ENCODE measurements at places on chromosomes 1 and 21.

DNA sequence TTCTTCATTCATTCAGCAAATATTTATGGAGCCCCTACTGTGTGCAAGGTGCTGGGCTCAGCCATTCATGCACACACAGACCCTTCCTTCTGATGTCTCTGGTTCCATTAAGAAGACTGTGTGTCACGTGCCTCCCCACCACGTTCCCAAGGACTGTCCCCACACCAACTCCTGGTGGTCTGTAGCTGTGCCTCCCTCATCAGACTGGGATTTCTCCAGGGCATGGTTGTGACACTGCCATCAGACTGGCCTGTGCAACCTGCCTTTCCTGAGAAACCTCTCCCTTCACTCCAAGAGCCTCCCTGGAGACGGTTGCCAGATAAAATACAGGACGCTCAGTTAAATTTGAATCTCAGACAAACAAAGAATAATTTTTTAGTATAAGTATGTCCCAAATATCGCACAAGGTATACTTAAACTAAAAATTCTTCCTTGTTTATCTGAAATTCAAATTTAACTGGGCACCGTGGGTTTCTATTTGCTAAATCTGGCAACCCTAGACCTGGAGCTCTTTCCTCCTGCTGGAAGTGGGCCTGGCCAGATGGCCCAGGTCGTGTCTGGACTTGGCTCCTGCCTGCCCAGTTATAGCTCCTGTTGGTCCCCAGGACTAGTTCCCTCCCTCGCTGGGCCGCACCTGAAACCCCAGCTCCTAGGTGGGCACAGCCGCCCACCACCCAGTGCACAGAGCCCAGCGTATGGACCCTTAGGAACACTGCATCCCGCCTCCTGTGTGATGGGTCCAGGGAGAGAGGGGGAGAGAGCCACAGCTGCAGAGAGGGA is 76.9 kb downstream of the RAP1GAP start:
- DNase-seq: no peak

DNA sequence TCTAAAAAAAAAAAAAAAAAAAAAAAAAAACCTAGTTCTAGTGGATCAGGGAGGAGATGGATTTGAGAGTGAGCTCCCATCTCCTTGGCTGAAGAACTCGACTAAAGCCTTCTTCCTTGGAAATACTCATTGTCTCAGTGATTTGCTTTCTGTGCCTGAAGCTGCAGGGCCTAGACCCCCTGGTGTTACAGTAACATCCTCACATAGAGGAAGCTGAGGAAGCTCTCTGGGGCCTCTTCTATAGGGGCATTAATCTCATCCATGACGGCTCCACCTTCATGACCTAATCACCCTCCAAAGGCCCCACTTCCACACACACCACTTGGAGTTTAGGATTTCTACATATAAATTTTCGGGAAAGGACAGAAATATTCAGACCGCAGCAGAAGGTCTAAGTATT is 95.9 kb upstream of the ETS2 start:
- DNase-seq: no peak

DNA sequence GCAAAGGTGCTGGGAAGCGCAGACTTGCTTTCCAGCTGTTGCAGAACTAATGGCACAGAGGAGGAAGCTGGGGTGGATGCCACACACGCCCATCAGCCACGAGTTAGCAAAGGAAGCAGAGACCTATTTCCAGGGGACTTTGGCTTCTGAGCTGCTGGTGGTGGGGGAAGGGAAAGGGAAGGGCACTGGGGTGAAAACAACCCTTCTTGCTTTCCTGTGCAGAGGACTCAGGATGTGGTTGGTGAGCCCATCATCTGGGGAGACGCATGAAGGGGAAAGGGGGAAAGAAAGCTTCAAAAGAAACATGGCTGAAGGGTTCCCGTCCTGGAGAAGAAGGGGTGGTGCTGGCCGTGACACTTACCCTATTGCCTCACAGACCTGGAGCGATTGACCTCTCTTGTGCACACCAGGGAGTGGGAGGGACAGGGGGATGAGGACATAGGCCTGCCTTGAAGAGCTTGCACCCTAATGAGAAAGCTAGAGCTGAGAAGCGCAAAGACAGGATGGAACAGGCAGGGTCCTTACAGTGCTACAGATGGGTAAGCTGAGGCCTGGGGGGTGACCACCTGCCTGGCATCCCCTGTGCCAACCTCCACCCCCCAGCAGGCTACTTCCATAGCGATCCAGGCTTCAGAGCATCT is 140.8 kb upstream of the RAB4A start:
- DNase-seq: no peak

GRCh38 chr1:247357052-247357780 is 25.5 kb upstream of the ZNF496 start:
- DNase-seq: no peak

GRCh38 chr21:33205476-33205875 is 24.3 kb upstream of the IFNAR2 start:
- DNase-seq: no peak

GRCh38 chr1:75861831-75862230 is 65.1 kb downstream of the MSH4 start:
- DNase-seq: no peak

DNA sequence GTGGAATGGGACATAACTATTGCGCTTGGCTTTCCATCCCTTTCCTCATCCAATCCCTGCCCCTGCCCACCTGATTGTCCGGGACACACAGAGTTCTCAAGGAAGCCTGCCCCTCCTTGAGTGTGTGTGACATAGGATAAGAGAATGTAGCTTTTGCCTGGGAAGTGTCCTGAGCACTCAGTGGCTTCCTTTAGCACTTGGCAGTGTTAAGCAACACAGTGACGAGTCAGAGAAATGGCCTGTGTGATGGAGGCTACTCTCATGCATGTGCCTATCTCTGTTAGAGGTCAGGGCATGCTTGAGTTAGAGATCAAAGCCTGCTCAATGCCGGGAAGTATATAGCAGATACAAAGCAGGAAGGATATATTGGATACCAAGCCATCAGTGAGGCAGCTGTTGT is 289.5 kb downstream of the SIPA1L2 start:
- DNase-seq: no peak

DNA sequence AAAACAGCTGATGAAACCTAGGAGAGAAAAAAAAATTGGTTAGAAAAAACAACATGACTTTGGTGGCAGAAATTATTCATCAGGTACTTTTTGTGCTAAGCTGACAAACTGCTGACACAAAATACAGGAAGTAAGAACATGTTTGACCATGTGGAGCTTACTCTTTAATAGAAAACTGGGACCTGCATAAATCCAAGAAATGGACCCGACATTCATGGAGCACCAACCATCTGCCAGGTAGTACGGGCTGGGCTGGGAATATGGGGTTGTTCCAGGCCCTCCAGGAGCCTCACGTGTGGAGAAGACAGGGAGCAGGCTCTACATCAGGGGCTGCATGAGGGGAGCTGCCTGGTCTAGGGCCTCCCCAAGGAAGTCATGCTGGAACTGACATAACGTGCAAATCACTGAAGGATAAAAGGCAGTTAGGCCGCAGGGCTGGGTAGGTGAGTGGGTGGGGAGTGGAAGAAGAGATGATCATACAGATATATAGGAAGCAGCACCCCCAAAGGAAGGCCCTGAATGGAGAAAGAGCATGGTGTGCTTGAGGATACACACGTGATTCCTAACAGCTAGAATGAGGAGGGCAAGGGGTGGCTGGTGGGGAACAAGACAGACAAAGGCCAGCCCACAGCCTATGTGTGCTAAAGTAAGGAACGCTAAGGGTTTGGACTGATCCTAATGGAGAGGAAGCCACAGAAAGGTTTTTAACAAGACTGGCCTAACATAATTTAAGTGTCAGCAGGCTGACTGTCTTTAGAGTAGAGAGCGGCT is 26.1 kb downstream of the CD58 start:
- DNase-seq: no peak

GRCh38 chr1:30912224-30912623 is 3.7 kb upstream of the SDC3 start:
- no peak for DNase-seq

DNA sequence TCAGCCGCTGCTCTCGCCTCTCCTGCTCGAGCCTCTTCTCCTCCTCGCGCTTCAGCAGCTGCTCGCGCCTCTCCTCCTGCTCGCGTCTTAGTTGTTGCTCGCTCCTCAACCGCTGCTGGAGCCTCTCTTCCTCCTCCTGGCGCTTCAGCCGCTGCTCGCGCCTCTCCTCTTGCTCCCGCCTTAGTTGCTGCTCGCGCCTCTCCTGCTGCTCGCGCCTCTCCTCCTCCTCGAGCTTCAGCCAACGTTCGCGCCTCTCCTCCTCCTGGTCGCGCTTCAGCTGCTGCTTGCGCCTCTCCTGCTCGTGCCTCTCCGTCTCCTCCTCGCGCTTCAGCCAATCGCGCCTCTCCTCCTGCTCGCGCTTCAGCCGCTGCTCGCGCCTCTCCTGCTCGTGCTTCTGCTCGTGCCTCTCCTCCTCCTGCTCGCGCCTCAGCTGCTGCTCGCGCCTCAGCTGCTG is 3.7 kb downstream of the TCHH start:
- no peak for DNase-seq

DNA sequence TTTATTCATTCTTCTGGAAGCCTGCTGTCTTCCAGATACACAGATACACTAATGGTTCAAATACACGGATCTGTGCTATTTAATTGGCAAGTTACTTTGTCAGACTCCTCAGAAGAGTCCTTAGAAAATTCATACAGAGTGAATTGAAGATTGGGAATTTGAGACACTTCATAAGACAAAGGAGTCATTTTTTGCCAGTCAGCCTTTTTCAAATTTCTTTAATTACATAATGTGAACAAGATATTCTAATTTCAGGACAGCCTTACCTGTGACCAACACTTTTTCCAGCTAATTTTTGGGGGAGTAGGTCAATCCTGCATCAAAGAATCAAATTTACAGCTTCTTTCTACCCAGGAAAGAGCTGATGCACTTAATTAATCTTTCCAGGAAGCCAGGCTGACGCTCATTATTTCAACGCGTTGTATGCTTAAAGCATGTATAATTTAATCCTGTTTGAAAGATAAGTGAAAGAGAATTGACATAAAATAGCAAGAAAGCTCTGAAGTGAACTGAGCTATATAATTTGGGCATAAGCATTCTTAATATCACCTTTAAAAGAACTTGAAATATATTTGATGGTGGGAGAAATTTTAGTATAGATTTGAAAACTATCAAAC is 12.8 kb upstream of the NRIP1 start:
- no peak for DNase-seq

GRCh38 chr1:42844592-42845140 is 1.7 kb upstream of the ZNF691 start:
- DNase-seq: no peak

- peak; percentile 17 for DNase-seq
These were observed 36.2 kb upstream of the KCNA10 start for GRCh38 chr1:110554871-110555801.

DNA sequence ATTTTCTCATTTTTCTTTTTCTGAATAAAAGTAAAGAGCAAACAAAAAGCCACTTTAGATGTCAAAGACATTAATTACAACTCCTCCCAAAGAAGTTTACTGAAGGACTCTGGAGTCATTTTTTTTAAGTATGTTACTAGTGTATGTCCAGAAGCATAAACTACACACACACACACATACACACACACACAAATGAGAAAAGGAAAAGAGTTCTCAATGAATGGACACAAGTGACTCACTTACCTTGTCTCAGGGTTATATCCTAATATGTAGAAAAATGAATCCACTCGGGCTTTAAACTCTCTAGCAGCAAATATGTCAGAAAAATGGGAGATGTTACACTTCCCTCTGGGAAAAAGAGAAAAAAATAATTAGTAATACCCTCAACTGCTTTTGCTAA is 223.1 kb downstream of the SLC45A1 start:
- no peak for DNase-seq
